ENCODE measurements at places on chromosomes 1 and 21.

DNA sequence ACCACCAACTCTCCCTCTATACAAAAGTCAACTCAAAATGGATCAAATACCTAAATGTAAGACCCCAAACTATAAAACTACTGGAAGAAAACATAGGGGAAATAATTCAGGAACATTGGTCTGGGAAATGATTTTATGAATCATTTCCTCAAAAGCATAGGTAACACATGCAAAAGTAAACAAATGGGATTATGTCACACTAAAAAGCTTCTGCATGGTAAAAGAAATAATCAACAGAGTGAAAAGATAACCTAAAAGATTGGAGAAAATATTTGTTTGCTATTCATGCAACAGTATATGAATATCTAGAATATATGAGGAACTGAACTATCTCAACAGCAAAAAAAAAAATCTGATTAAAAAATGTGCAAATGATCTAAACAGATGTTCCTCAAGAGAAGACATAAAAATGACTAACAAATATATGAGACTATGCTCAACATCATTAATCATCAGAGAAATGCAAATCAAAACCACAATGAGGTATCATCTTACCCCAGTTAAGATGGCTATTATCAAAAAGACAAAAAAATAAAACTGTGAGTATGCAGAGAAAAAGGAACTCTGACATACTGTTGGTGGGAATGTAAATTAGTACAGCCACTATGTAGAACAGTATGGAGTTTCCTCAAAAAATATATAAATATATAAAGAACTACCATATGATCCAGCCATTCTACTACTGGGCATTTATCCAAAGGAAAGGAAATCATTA lies 47.8 kb downstream of the VCAM1 start:
- no peak for DNase-seq

GRCh38 chr1:21449906-21450305 lies 10.0 kb downstream of the NBPF3 start:
- no peak for DNase-seq

DNA sequence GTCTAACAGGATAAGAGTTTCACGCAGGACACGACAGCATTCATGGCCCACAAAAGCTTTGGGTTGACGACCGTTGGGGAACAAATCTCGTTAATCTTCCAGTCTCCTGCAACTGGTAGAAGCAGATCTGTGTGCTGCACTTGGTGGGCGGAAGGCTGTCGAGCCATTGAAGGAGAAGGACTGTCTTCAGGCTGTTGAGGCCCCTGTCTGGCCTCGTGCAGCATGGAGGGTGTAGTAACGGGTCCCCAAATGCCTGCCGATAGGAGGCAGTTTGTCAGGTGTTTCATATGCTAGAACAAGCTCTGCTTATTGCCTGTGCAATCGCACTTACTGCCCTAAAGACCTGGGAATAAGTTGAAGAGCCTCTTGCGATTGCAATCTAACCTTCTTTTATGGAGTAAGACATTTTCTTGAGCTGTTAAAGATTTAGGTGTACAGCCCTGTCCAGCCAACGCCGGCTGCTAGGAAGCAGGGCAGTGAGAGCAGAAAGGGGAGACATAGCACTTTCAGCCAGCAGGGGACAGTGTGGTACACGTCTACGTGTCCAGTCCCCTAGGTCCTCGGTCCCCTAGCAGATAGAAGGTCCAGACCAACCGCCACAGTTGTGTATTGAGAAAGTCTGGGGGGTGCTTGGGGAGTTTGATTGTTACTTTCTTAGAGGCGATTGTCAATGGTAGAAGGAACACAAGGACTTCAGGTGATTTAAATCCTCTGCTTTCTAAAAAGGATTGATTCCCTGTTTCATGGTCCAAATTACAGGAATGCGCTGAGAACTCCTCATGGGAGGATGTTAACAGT lies 102.3 kb upstream of the TMPRSS2 start:
- no peak for DNase-seq

DNA sequence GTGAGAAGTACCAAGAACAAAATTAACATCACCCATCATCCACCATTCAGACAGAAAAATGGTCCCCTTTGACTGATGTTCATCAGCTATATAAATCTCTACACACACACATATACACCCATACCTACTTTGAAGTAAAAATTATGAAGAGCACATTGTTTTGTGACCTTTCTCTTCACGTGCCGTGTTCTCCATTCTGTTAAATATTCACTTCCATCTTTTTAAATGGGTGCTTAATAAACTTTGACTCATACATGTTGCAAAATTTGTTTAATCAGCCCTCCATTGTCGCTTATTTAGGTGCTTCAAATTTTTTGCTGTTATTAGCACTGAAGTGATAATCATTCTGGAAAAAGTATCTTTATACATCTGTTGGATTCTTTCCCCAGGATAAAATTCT lies 80.1 kb downstream of the CLIC6 start:
- DNase-seq: no peak

DNA sequence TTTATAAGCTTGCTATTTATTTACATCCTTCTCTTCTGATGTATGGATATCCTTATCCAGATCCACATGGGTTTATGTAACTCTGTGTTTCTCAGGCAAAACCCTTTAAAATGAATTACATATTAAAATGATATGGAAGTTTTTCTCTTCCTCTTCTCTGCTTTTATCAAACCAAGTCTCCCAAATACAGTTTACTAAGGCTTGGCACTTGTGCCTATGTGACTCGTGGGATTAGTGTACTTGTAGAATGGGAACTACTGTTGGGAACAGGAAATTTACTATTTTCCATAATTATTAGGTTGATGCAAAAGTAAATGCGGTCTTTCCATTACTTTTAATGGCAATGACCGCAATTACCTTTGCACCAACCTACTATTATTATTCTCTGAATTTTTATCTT lies 14.8 kb downstream of the SIM2 start:
- no peak for DNase-seq

DNA sequence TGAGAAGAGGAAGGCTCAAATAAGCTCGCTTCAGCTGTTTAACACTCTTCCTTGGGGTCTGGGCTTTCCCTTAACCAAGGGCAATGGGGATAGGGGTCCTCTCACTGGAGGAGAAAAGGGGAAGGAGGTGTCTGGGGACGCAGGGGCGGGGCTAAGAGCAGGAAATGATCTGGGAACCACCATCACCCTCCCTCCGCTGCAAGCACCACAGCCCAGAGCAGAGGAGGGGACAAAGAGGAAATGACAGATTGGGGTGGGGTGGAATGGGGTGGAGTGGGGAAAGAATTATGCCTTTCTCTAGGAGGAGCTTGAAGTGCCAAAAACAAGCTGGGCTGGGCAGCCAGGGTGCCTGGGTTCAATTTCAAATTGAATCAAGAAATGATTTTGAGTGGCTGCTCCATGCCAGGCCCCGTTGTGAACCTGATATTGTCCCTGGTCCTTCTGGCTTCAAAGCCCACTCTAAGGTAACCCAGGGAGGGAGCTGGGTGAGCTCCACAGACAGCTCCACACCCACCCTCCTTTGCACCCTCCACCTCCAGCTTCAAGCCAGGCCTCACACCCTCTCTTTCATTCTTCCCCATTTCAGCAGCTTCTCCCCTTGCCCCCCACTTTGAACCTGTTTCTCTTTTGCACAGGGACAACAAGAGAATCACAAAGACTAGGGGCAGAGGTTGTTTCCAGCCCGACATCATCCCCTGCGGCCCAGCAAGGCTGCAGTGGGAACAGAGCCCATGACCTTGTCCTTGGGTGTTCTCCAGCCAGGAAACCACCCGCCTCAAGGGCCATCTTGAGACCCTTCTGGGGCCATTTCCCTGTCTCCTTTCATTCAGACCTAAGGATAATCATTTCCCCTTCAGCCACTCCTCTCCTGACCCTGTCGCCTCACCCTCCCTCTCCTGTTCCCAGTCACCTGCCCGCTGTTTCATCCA lies 1.1 kb downstream of the ARHGAP30 start:
- DNase-seq: peak; percentile 77

DNA sequence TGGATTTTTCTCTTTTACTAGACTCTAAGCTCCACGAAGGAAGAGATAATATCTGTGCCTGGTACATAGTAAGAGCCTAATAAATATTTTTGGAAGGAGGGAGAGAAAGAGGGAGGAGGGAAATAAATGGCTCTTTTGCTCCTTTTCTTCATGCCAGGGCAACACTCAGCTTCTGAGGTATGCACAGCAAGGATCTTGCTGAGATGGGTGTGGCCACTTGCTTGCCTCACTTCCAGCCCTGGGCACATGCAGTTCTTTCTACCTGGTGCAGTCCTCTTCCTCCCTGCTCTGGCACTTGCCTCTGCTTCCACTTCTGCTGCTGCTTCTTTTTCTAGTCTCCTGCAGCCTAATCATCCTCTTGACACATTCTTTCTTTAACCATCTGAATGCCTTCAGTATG lies 148.1 kb downstream of the FGGY start:
- DNase-seq: no peak

GRCh38 chr1:1883092-1883873 lies 7.6 kb downstream of the GNB1 start:
- no peak for DNase-seq

DNA sequence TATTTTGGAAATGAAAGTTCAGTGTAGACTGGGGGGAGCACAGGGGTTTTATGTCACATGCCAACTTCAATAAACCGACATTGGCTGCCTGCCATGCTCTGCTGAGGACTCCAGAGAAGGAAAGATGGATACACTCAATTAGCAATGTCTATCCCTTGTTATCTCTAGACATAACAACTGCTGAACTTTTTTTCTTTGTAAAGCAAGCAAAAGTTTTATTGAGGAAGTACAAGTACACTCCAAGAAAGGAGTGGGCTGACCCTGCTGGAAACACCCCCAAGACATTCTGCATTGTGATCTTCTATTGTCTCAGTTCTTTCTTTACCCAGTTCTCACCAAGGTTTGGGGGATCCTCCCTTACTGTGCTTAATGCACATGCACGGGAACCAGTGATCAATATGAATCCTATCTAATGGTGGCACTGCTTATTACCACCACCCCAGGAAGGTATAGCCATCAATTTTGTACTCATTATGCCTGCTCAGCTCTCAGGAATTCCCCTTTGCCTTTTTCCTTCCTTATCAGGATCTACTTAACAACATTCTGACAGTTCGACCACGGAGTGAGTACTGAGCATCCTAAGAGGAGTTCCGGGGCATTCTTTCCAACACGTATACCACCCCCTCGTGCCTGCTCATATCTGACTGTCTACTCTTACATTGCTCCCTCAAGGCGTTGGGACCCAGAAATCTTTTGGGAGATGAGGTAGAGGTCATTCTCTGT lies 28.7 kb downstream of the SYNJ1 start:
- no peak for DNase-seq

GRCh38 chr1:109904105-109904817 lies 6.4 kb upstream of the CSF1 start:
- no peak for DNase-seq

DNA sequence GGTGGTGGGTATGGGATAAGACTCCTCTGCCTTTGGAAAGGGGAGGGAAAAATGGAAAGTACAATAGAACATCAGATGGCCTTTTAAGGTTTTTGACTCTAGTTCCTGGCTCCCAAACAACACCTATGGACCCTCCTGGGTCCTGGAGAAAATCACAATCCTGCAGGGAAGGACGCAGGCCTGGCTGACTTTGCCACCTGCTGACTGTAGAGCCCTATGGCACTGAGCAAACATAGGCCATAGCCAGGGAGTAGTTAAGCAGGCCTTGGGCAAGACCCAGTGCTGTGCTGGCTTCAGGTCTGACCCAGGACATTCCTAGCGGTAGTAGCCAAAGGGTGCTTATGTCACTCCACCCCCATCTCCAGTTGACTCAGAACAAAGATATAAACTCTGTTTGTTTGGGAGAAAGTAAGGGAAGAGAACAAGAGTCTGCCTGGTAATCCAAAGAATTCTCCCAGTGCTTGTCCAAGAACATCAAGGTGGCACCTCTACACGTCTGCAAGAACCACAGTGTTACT lies 149.0 kb downstream of the SLC44A5 start:
- DNase-seq: no peak

DNA sequence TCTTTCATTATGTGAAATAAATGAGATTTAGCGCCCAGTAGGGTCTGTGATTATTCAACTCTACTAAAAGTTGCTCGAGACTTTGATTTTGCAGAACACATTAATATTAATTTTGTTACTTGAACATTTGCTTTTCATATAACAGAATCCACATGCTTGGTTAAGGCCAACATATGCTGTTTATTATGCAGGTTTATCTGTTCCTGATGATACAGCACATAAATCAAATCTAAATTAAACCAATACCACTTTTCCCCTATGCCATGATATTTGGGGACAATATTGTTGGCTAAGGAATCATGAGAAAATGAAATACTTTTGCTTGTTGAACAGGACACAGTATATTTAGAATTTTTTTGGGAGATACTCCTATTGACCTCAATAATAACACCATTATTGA lies 291.1 kb downstream of the USP25 start:
- DNase-seq: no peak

DNA sequence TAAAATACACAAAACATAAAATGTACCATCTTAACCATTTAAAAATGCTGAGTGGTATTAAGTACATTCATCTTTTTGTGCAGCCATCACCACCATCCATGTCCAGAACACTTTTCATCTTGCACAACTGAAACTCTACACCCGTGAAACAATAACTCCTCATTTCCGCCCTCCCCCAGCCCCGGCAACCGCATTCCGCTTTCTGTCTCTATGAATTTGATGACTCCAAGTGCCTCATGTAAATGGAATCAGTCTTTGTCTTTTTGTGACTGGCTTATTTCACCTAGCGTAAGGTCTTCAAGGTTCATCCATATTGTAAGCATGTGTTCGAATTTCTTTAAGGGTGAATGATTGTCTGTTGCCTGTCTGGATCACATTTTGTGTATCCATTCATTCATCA lies 37.2 kb downstream of the SCCPDH start:
- DNase-seq: no peak

DNA sequence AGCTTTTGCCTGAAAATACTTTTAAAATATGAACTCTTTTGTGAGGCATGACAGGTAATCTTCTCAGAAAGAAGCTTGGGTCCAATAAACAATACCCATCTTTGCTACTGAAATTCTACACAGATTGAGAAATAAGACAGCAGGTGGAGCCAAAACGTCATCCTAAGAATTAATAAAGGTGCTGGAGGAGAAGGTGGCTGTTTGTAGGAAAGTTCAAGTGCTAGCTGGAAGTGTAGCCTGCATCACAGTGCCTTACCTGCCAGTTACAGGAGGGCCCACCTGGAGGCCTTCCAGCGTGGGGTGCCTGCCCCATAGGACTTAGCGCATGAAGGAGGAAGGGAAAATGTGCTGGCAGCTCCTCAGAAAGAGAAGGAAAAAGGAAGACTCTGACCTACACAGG lies 93.7 kb downstream of the TTC3 start:
- no peak for DNase-seq

DNA sequence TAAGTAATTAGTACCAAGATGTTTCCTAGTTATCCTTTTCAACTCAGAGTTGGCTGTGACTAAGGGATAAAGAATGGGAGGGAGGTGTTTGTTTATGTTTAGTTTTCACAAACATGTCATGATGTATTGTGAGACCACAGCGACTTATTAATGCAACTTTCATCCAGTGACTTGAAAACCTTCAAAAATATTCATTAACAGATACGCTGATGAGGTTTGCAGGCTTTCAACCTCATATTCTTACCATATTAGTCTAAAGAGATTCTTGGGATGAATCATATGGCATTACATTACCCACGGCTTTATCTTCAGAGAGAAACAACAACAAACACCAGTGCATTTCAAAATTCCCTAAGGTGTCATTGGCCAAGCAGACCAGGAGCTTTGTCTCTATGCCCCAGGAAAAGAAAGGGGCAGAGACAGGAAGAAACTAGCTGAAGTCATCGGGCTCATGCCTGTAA lies 36.4 kb downstream of the PALMD start:
- DNase-seq: no peak
